ENCODE measurements at places on chromosomes 3 and 15. TPM values are rescaled to one million over a fixed set of nuclear protein-coding genes. Genes with fewer than 3 reads are reported as not detected.

Gene MYRIP
- polyA plus RNA-seq, result 0.89 TPM

Gene MUC20
- 3.5 TPM for polyA plus RNA-seq

- DNase-seq, result no peak
Observed at GRCh38 chr3:16379838-16380237, 114.8 kb downstream of the OXNAD1 start.

- DNase-seq, result no peak
Observed at GRCh38 chr3:100927775-100928174, 65.4 kb downstream of the ABI3BP start.

DNA sequence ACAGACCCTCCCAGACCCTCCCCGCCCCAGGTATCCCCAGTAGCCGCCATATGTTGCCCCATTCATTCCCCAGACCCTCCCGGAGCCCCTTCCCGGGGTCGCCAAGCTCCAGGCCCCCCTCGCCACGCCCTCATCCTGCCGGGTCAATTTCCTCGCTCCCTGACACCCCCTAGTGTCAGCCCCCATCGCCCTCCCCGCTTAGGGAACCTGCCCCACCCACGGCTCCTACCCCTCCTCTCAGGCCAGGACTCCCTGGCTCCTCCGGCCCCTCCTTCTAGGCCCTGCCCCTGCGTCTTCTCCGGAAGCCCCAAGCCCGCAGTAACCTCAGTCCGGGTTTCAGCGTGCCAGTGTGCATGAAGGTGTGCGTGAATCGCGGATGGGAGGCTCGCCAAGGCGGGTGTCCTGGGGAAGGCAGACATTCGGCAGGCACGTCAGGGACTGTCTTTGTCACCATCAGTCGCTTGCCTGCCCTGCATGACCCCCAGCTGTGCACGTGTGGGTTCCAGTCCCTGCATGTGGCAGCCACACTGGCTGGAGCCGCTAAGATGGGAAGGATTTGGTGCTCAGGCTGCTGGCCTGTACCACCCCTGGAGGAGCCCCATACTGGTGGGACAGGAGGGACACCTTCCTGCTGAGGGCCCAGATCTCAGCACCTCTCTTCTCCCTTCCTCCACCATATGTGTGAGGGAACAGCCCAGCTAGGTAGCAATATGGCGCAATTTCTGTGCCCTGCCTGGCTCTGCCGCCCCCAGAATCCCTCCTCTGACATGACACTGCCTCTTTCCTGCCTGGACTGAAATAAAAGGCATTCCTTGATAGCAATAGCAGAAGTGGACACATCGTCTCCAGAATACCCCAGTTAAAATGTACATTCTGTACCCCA is 693 bp downstream of the DISP2 start:
- DNase-seq, result no peak

DNA sequence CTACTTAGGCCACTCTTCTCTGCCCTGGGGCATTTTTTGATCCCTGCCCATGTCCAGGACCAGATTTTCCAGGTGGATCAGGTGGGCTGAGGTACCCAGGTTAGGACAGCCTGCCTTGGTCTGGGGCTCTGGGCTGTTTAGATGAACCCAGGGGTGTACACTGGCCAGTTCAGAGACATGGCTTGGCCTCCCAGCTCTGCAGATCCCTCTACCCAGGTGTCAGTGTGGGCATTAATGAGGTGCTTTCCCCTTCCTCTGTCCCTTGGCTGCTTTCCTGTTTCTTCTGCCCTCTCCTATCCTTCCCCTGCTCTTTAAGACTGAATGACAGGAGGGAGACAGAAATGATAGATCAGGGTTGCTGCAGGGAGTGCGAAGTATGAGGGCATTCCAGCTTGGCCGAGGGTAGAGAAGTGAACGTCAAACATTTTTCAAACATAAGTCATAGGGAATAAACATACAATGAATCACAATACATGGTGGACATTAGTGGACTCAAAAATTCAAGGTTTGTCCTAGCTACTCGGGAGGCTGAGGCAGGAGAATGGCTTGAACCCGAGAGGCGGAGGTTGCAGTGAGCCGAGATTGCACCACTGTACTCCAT is 30.5 kb downstream of the RTP1 start:
- no peak for DNase-seq

GRCh38 chr15:52857937-52858781 is 68.0 kb upstream of the ONECUT1 start:
- no peak for DNase-seq

- no peak for DNase-seq
Observed at GRCh38 chr3:101643861-101644613, 32.9 kb downstream of the ZBTB11 start.

GRCh38 chr3:17841190-17841828 is 98.9 kb upstream of the TBC1D5 start:
- DNase-seq, result peak; percentile 26

Measured in forelimb muscle (tissue), 1 donor.